CD4-positive, alpha-beta T cell treated with Interleukin-4 for 1 hour (primary cell): ENCODE measurements at places on chromosomes 12 and 14.

DNA sequence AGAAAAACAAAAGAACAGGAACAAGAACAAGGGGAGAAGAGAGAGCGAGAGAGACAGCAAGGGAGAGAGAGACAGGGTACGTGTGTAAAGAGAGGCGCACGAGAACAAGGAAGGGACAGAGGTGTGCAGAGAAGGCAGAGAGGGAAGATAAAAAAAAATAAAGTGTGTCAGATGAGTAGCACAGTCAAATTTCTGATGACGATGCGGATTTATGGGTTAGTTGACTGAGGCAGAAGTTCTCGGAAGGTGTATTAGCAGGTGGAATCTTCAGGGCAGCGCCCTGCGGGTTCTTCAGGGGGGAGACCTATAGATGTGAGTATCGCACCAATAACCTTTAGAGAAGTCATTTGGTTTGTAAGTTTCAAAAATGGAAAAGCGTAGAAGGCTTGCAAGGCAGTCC is 44.8 kb downstream of the PRKAB1 start:
- no peak for DNase-seq

DNA sequence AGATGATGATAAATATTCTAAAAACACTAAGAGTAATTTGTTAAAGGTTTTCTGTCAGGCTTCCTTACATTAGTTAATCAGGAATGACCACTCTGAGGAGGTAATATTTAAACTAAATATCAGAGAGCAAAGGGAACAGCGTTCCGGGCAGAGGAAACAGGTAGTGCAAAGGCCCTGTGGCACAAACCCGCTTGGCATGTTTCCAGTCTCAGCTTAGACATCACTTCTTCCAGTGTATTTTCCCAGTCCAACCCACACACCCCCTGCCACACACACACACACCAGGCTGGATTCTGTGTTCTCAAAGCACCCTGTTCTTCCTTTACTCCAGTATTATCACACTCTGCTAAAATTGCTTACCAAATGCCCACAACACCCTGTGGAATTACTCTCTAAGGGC is 247.1 kb downstream of the RPS29 start:
- no peak for DNase-seq

DNA sequence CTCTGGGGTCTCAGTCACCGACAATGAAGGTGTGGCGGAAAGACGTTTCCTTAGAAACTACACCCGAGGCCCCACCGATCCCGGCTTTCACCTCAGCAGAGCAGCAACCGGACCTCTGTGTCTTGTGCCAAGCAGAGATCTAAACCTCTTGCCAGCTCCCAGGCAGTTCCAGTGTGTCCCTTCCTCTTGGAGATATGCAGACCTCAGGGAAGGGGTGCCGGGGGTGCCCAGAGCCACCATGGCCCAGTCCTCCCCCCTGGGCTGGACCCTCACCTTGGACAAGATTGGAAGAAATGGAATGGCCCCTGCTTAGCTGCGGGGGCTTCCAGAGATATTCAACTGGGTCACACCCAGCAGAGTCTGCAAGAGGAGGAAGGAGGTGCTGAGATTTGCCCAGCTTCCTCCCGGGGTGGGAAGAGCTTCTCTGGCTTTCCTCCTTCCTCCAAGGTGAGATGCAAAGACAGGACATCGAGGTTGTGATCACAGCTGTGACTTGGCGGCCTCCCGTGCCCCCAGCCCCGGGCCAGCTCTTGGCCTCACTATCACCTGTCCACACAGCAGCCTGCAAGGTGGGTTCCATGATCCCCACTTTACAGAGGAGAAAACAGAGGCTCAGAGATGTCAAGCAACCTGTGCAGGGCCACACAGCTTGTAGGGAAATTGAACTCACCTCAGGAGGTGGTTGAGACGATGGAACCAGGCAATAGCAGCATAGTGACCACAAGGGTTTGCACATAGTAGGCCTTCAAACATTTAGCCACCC is 281.7 kb upstream of the RTL1 start:
- DNase-seq: no peak

GRCh38 chr14:65000898-65001591 is 14.3 kb downstream of the FNTB start:
- DNase-seq: no peak

DNA sequence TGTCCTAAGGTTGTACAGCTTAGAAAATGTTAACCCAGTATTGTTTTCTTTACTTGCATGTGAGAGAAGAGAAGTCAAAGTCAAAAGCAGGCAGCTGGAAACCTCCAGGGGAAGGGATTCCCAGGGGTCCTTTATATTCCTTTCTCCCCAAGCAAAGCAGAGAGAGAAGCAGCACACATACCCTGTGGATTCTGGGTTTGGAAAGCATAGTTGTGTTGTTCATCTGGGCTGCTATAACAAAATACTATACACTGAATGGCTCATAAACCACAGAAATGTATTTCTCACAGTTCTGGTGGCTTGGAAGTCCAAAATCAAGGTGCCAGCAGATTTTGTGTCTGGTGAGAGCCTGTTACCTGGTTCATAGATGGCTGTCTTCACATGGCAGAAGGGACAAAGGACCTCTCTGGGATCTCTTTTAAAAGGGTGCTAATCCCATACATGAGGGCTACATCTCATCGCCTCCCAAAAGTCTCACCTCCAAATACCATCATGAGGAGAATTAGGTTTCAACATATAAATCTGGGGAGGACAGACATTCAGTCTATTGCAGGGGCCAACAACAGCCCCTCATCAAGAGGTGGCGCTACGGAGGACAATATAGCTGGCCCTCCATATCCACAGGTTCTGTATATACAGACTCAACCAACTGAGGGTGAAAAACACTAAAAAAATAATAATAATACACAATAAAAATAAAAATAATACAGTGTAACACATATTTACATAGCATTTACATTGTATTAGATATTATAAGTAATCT is 19.3 kb upstream of the PCNX1 start:
- DNase-seq: no peak

DNA sequence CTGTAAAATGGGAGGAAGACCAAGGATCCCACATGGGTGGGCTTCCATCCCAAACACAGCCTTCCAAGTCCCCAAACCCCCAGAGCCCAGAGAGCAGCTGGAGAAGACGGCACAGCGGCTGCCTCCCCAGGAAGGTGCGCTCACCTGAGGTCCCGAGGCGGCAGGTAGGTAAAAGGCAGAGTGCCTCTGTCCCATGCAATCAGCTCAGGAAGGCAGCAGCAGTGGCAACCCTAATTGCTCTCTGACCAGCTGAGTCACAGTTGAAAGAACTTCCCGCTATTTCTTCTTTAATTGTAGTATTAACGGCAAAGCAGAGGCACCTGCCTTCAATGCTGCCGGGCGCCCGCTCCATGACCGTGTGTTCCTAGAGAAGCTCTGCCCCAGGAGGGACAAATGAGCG is 91.1 kb upstream of the BCL11B start:
- no peak for DNase-seq

- no peak for DNase-seq
These were observed 3.1 kb downstream of the KRT82 start for GRCh38 chr12:52402873-52403540.

GRCh38 chr14:49892301-49892635 is 614 bp upstream of the ARF6 start:
- peak; percentile 71 for DNase-seq

GRCh38 chr14:59900556-59900955 is 19.4 kb upstream of the LRRC9 start:
- no peak for DNase-seq

DNA sequence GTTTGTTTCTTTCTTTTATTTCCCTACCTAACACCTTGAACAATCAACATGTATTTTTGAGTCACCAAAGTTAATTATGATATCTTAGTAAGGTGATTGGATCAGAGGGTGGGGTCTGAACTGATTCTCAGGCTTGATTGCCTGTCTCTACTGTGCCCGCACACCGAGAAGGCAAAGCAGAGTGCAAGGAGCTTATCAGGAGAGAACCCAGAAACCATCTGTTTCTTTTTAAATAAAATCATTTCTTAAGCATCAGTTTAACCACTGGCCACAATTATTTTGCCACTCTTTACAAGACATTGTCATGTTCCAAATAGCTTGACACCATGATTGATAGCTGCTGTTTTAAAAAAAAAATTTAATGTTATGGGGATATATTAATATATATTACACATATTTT is 3.1 kb downstream of the GARIN2 start:
- DNase-seq: no peak

- no peak for DNase-seq
These were observed 105.5 kb downstream of the GPATCH2L start for GRCh38 chr14:76257111-76257803.

DNA sequence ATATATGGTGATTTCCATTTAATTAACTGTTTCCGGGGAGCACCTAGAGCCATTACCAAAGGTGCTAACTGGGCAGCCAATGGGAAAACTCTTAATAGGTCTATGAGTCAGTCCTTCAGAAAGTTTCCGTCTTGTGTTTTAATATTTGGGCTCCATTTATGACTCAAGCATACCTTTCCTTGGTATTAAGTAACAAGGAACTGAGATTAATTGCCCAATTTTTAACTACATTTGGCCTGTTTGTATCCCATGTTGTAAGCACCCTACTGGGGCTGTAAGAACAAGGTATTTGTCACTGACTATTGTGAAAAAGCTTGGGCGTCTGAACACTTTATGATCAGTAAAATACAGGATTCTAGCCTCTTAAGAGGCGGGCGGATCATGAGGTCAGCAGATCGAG is 62.8 kb upstream of the FOXN3 start:
- DNase-seq: peak; percentile 24

DNA sequence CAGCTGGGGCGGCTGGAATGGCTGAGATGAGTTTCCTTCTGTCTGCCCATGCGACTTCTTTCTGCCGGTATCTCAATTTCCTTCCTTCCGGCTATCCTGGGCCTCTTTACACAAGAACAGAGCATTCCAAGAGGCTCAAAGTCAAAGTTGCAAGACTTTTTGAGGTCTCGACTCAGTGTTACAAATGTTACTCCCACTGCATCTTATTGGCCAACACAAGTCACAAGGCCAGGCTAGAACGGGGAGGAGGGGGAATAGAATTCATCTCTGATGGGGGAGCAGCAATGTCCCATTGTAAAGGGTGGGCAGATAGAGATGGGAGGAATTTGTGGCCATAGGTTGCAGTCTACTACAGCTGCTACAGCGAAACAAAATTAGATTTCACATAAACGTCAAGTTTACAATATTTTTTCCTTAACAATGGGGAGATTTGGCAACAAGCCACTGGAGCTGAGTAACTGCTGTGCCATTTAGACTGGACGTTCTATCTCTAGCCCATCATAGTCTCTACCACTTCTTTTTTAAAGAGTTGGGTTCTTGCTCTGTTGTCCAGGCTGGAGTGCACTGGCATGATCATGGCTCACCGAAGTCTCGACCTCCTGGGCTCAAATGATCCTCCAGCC is 9.5 kb upstream of the NYNRIN start:
- DNase-seq: no peak

- DNase-seq: peak; percentile 10
These were observed 374.7 kb downstream of the ALG10 start for GRCh38 chr12:34396861-34397590.

GRCh38 chr12:57893431-57894353 is 47.2 kb upstream of the CTDSP2 start:
- DNase-seq: no peak

DNA sequence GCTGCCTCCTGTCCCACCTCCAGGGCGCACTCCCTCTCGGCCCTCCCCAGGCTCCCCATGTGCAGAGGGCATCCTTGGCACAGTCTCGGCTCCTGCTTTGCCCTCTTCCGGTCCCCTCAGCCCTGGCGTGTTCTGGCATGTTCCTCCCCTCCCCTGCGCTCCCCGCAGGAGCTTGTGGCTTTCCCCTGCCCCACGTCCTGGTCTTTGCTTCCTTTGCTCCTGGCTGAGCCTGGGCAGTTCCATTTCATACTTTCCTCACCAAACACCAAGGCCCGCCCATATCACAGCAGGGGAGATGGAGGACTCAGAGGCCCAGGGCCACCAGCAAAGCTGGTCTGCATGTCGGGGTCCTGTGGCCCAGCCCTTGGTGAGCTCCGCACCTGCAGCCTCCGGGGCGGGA is 56.0 kb downstream of the FBRSL1 start:
- no peak for DNase-seq

DNA sequence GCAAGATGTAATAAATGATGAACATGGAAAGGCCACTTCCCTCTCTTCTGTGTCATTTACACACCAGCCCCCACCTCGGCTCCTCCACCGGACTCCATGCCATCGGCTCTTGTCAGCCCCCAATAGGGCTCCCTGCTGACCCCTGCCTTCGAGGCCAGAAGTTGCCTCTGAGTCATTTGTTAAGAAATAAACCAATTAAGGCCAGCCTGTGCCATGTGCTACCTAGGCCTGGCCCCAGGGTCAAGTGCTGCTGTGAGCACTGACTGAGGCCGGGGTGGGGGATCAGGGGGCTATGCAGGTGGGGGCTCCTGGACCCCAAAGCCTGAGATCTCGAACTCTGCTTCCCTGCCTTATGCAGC is 53.2 kb downstream of the TESC start:
- no peak for DNase-seq

DNA sequence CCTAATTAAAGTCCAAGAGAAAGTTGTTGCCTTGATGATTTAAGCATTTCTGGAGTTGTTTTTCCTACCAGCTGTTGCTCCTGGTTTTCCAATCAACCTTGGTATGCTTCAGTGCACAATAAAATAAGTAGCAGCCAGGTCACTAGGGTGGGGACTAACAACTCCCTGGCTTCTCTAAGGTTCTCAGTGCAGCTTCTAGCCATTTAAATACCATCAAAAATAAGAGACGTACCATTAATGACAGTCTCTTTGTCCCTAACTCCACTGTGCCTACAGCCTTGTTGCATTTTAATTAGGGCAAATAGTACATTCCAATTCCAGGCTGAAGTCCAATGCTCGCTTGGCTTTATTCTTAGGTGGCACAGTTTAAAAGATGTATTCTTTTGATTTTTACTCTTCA is 11.8 kb downstream of the STON2 start:
- no peak for DNase-seq

GRCh38 chr12:32285021-32285420 is 114.3 kb upstream of the FGD4 start:
- DNase-seq: no peak

- DNase-seq: no peak
These were observed 173.5 kb downstream of the PRKD1 start for GRCh38 chr14:29754134-29754533.

DNA sequence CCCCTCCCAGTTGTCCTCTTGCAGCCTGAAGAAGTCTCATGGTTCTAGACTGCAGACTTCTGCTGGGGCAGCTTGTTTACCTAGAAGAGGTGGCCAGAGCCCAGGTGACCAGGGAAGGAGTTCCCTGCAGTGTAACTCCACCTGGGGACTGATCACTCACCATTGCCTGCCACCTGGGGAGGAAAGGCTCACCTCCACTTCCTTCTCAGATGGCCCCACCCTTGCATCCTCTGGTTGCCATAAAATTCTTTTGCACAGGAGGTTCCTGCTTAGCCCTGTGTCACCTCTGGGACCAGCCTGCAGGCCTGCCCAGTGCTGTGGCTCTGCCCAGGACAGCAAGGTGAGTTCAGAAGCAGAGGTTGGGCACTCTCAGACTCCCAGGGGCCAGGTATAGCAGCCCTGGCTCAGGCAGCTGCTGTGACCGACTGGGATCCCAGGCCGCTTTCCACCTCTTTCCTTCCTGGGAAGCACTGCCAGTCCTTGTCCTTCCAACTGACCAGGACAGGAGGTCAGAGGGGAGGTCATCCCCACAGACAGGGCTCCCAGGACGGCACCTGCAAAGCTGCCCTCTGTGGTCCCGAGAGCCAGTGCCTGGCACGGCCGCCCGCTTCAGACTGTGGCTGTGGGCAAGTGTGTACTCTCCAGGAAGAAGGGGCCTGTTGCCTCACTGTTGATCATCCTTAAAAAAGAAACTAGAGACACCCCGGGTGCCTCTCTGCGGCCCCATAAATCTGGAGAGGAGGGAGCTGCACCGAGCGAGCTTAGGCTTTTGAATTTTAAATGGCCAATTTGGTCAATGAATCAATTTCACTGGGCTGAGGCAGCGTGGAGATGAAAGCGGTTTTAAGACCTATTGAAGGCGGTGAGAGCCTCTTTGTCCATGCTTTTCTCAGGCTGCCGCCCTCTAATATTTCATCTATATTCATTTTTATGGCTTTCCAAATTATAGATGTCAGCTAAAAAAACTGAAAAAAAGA is 79.5 kb upstream of the C14orf180 start:
- no peak for DNase-seq
